ENCODE measurements at places on chromosomes 11 and 22.
A peak's percentile ranks its signal among the peaks of the same experiment; 100 is the strongest.

DNA sequence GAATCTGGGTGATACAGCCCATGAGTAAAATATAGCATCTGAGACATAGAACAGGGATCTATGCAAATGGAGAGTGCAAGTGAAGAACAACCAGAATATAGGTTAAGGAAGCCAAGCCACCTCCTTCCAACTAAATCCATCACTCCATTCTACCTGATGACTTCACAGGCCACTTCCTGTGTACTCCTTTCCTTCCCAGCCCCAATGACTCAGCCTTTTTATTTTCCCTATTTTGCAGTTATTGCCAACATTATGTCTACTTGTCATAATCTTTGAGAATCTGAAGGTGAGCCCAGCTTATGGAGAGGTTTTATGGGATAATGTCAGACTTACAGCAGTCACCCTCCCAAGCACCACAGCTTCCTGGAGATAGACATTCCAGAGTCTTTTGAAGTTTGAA, 1.4 kb upstream of the OR52M1 start:
- no peak for DNase-seq

GRCh38 chr11:819943-820649, 1.4 kb downstream of the PNPLA2 start:
- peak; percentile 47 for DNase-seq

GRCh38 chr11:72737336-72737735, 14.9 kb downstream of the ARAP1 start:
- DNase-seq: no peak

- peak; percentile 9 for DNase-seq
Measured at GRCh38 chr11:118607401-118608359, at the start of gene PHLDB1. Gene PHLDB1 (plus strand): TSS chr11:118607615. CDS start chr11:118613837, 6,222 bp downstream.

DNA sequence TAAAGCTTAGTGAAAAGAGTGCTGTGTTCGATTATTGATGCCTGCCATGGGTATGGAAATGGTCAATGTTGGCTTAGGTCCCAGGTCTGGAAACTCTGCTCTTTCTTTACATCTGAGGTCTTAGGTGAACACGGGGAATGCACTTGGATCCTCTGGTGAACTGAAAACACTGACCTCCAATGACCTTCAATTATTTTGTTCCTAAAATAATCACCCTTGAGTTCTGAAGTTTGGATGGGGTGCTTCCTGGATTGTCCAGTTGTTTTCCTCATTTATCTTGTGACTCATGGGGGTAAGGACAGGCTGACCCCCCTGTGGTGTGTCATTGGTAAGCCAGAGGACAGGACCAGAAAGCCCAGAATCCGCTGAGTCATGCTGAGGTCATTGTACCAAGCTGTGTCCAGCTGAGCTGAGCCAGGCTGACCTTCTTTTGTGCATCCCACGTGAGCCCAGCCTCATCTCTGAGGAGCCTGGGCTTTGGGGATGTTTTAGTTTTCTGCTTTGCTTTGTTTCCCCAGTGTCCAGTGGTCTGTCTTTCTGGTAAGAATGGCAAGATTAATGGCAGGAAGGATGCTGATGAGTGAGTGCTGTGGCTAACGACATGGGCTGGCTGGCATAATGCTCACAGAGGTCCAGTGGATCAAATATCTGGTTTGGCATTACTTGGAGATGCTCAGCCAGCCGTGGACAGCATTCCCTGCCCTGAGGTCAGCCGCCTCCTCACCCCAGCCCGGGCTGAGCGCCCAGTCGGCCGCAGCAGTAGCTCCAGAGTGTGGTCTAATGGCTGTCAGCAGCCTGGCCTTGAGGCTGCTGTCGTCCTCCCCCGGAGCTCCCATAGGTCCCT, 35.6 kb downstream of the AMPD3 start:
- no peak for DNase-seq

GRCh38 chr11:86747801-86748200, 52.5 kb upstream of the PRSS23 start:
- no peak for DNase-seq

DNA sequence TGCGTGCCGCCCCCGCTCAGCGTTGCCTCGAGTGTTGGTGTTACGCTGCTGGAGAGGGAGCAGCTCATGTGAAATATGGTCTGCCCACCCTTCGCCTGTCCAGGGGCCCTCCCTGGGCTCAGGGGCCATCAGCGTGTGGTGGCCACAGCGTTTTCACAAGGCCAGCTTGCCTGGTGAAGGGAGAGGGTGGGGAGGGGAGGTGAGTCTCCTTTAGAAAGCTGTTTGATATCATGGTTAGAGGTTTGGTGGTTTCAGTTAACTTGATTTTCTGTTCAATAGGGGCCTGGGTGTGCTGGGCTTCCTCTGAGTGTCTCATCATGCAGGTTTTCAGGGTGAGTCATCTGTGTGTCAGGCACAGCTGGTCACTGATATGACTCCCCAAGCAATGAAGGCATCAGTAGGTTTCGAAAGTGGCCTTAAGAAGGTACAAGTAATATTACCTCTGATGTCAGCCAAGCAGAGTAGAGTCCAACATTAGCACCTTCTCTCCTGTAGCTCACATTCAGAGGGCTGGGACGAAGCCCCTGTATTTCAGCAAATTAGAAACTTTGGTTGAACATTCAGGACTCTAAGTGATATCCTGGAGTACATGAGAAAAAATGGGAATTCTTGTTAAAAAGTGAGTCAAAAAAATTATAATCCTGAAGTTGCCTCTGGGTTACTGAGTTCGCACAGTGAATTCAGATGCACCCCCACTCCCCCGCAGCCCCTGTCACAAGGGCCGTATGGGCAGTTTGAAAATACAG, 172.5 kb downstream of the TBC1D22A start:
- DNase-seq: no peak

DNA sequence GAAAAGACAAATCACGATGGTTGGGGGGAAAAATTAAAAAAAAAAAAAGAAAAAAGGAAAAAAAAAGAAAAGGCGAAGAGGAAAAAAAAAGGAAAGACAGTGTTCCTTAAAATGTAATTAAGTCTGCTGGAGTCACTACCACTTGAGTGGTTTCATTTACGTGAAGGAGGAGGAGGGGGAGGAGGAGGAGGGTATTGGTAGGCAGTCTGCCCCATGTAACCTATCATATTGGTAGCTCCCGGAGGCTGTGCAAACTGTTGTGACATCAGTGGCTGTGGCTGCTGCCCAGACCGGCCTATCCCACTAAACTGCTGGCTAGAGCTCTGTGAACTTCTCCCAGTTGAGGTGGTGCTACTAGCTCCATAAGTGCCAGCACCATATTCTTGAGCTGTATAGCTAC, 17.9 kb downstream of the KDELR3 start:
- no peak for DNase-seq

- DNase-seq: no peak
Measured at GRCh38 chr11:15117751-15118150, 3.0 kb downstream of the INSC start.

- peak; percentile 70 for DNase-seq
Measured at GRCh38 chr11:34250732-34251588, 106.8 kb downstream of the ABTB2 start.

- DNase-seq: no peak
Measured at GRCh38 chr11:130407978-130408377, 20.4 kb downstream of the ADAMTS8 start.

GRCh38 chr22:30284172-30284571, 5.1 kb downstream of the CASTOR1 start:
- DNase-seq: no peak

DNA sequence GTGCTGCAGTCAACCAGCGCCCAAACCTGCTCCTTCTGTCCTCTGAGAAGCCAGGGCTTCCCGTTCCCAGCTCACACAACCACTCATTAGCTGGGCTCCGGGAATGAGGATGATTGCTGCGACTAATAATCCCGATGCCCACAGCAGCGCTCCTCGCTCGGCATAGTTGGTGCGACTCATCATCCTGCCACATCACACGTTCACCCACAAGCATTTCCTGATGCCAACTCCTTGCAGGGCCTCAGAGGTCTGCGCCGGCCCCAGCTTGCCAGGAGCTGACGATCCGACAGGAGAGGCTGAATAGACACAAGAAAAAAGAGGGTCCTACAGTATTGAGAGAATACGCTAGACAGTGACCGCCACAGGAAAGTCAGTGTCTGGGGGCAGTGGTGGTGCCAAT, 10.6 kb upstream of the CSNK1E start:
- no peak for DNase-seq

Data from NCI-H2171 treated with DMSO at 0.1 percent for 48 hours (cell line).